Skeletal muscle cell (primary cell): ENCODE measurements at places on chromosomes 4 and X.
A peak's percentile ranks its signal among the peaks of the same experiment; 100 is the strongest.

- DNase-seq = peak; percentile 36
Measured at GRCh38 chrX:51743179-51743957, at the start of gene GSPT2. GSPT2 (plus strand) TSS chrX:51743442; CDS start chrX:51743627, 185 bp downstream.

DNA sequence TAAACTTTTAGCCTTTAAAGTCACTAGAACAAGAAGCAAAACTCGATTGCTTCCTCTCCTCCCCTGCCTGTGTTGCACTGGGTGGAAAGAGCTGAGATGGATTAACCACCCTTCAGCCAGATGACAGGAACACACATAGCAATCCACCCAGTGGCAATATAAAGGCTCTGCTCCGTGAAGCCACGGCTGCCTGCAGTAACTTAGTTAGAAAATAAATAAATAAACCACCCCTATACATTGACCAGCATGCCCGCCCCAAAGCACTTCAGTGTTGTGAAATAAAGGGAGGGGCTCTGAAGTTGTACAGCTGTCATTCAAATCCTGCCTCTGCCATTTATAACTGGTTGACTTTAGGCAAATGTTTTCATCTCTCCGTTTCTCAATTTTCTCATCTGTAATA is 217.1 kb upstream of the LDB2 start:
- no peak for DNase-seq

DNA sequence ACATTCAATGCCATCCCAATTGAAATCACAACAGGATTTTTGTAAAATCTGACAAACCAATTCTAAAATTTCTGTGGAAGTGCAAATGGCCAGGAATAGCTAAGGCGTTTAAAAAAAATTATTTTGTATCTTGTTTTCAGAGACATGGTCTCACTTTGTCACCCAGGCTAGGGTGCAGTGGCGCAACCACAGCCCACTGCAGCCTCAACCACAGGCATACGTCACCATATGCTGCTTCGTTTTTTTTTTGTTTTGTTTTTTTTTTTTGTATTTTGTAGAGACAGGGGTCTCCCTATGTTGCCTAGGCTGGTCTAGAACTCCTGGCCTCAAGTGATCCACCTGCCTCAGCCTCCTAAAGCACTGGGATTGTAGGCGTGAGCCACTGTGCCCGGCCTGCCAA is 24.5 kb downstream of the ZNF41 start:
- DNase-seq = no peak

- DNase-seq = no peak
Measured at GRCh38 chr4:25280210-25280609, 32.4 kb upstream of the ZCCHC4 start.

DNA sequence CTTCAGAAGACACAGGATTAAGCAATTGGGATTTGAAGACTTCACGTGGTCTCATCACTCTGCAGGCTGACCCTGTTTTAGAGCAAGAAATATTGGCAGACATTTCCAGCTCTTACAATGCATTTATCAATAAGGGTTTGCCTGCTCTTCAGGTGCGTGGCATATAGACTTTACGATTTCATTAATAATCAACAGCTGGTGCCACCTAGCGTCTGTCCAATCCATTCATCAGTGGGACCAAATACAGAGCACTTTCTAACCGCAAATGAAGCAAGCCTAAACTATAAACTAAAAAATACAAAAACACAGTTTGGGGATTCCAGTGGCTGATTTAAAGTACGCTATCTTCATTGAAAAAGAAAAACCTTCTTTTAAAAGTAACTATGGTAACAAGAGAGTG is 125.4 kb upstream of the DMD start:
- no peak for DNase-seq

DNA sequence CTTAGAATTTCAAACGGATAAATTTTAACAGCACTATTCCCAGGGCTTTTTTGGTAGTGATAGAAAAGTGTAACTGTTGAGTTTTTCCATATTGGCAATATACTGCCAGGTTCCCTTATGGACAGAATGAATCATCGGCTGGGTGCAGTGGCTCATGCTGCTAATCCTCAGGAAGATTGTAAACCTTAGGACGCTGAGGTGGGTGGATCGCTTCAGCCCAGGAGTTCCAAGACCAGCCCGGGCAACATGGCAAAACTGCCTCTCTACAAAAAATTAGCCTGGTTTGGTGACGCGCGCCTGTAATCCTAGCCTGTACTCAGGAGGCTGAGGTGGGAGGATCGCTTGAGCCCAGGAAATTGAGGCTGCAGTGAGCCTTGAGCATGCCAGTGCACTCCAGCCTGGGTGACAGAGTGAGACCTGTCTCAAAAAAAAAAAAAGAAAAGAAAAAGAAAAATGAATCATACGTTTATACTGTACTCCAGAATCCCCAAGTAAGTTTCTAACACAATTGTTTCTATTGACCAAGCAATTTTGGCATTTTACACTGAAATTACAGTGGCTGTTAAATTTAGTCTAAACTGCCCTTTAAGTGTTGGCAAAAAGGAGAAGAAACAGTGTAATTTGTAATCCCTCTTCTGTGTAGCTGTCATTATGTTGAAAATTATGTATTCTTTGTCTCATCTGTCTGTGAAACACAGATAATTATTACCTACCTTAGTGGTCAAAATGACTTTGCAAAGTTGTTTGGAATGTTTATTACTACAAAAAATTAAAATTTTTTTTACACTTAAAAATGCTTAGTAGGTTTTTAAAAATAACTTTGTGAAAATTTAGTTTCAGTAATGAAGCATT is 1.8 kb downstream of the SLC30A9 start:
- no peak for DNase-seq

DNA sequence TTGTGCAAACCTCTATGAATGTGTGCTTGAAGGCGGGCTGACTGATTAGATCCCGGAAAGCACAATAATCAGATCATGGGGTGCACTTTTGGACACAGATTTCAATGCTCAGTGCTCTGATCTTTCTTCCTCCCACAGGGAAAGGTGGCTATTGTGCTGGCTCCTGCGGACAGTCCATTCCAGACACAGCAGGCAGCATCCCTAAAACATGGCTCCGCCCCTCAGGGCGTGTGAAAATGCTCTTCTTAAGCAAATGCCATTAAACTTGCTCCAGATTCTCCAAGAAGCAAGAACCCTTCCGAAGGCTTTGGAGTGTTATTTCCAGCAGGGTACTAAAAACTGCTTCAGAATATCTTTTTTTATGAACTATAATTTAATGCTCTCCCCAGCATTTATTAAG is 100.0 kb downstream of the SLC2A9 start:
- no peak for DNase-seq

DNA sequence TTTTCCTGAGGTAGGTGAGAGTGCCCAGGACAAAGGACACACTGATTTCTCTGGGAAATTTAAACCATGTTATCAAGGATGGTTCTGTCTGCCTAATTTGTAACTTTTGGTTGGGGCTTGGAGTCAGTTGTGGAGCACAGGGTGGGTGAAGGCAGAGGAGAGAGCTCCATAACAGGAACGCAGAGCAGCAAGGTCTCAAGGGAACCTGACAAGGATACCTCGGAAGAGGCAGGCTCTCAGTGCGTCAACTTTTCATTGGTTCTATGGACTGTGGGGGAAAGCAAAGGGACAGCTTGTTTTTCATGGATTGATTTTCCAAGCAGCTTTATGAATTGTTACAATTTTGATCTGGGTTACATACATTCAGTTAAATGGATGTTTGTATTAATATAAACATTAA is 110.4 kb downstream of the SLIT2 start:
- DNase-seq = no peak

- no peak for DNase-seq
Measured at GRCh38 chr4:165625281-165625680, 246.5 kb downstream of the CPE start.

- DNase-seq = peak; percentile 36
Measured at GRCh38 chr4:61520681-61521160, 320.6 kb downstream of the ADGRL3 start.

GRCh38 chrX:32966821-32967355 is 244.5 kb downstream of the DMD start:
- no peak for DNase-seq

GRCh38 chr4:154399259-154399974 is 92.2 kb downstream of the DCHS2 start:
- peak; percentile 31 for DNase-seq

DNA sequence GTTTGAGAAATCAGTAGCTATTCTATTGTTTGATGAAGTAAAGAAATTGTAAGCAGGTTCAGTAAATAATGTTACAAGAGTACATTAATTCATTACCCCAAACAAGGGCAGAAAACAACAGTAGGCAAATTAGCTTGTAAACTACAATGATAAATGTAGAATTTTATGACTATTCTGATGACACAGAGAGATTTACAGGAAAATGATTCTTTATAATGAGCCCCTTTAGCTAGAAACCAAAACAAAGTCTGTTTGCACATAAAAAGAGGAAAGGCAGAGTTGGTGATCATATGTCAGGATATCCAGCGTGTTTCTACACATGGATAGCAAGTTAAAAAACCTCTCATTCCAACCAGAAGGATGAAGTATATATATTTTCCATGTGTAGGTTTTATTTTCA is 204.8 kb downstream of the CFAP299 start:
- no peak for DNase-seq

DNA sequence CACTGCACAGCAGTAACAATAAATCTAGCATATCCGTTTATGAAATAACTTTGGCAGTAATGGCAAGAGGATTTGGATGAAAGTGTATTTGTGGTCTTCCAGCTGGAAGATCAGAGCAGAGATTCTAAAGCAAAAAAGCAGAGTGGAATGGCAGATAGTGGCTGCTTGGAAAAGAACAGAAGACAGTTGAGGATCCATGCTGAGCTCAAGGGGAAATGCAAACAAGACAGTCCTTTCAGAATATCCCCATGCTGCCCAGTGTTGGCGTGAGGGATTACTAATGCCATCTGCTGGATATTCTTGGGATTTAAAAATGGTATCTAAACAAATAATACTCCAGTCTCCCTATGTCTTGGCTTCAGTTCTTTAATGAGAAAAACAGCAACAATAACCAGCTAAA is 629.1 kb upstream of the ATOH1 start:
- peak; percentile 5 for DNase-seq

DNA sequence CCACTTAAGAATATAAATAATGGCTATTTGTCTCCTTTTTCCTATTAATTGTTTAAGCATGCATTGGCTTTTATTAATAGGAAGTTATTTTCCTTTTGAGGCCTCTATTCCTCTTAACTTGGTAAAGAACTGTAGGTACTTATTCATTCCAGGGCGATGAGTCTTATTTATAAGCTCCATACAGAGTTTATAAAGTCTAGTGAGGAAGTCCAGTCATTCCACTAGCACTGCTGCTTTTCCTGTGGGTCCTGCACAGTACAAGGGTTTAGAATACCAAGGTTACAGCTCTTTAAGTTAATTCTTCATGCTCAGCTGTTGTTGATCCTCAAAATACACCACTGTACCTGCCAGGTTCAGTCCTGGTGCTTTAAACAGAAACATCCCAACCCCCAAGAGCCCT is 28.5 kb upstream of the WNK3 start:
- DNase-seq = no peak

GRCh38 chr4:40812386-40812785 is 62.6 kb downstream of the NSUN7 start:
- DNase-seq = peak; percentile 10

DNA sequence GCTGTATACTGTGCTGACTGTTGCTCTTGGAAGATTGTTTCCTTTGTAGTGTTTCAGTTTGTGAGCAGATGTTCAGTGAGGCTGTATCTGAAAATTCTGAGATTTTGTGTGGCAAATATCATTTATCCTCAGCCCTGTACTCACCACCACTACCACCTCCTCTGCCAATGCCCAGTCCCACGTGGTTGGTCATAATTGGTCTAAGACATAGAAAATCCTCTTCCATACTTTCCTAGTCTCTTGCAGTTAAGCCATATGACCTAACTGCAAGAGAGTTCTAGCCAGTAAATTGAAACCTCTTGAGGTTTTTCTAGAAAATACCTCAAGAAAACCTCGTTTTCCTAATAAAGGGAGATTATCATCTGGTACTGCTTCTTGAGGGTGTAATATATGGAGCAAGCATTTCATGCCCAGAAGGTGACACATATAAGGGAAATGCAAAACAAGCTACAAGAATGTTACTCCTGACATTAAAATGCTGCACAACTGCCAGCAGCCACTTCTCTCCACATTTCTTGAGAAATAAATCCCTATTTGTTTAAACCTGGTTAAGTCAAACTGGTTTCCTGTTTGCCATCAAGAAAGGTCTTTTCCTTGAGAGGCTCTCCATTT is 32.8 kb downstream of the ABCE1 start:
- peak; percentile 69 for DNase-seq

DNA sequence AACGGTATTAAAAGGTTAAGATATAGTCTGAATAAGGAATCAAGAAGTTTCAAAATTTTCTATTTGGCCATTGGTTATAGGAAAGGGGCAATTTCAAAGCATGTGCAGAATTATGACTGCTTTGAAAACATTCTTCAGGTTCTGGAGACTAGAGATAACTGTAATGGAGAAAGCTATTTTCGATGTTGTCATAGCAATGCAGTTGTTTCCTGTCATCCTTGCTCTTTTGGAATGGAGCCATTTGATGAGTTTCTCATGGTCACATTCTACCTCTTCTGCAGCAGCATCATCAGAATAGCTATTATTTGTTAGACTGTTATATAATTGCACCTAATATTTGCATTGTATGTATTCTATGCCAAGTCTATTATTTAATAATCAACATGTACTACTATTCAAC is 368.2 kb upstream of the NR3C2 start:
- DNase-seq = no peak

DNA sequence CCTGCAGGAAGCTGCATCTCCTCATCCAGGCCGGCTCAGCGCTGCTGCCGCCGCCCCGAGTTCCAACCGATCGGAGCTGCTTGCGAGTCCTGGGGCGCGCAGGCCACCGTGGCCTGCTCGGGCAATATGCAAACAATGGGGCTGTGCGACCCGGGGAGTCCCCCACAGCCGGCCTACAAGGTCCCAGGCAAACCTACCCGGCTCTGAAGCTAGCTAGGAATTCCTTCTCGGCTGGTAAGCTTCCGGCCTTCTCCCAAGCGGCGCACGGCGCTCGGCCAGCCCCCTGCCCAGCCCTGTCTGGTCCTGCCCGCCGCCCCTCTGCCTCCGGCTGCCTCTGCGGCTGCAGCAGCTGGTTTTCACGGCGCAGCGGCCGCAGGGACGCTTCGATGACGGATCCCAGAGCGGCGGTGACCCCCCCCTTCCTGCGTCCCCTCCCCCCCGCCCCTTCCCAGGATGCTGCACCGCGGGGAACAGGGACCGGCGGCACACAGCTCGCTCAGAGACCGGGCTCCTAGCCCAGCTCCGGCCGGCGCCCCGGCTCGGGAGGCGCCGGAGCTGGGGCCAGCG is 59.4 kb downstream of the TSC22D3 start:
- no peak for DNase-seq

DNA sequence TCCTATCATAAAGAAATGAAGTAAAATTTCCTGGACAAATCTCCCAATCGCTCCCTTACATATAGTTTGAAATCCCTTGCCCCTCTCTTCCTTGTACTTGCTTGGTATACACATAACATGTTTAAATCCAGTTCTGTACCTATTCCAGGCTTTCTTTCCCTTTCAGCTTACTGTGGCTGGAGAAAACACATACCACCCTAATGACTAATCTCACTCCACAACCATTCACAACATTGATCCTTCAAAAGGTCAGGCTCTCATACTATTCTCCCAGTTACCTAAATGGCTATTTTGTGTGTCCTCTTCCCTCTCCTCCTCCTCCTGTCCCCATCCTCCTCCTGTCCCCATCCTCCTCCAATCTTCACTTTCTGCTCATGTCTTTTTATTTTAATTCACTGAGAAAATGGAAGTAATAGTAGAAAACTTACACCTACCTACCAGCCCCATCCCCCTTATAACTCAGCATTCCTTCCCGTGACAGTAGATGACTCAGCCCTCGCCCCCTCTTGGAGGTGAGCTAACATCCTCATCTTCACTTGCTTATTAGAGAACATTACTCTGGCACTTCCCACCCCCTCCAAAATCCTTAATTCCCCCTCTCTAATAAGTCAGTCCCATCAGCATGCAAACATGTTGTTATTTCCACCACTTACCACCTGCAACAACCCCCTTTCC is 77.5 kb downstream of the IL15 start:
- peak; percentile 41 for DNase-seq
